Right hindlimb (tissue), 1 donor: ENCODE measurements at places on chromosomes 7 and 10.

DNA sequence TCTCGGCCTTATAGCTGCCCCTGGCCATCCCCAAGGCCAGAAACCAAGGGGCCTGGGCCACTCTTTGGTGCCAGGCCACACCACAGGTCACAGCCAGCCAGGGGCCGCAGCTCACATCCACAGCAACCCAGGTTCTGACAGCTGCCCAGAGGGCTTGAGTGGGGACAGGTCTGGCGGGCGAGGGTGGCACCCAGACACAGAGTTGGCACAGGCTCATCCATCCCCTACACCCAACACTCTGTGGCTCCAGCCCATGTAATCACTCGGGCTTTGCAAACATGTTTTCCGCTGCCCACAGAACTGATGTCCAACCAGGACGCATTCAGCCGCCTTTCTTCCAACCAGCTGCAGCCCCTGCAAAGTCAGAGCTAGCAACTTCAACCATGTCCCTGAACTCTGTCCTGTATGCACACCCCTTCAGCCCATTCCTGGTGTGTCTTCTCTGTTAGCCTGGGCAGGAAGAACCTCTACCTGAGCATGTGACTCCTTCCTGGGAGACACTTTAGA is 57.7 kb upstream of the PPP2R2D start:
- DNase-seq: no peak

- DNase-seq: no peak
Observed at GRCh38 chr7:79357101-79357500, 96.4 kb downstream of the MAGI2 start.

GRCh38 chr7:150961510-150962289 is 16.4 kb downstream of the KCNH2 start:
- DNase-seq: no peak

DNA sequence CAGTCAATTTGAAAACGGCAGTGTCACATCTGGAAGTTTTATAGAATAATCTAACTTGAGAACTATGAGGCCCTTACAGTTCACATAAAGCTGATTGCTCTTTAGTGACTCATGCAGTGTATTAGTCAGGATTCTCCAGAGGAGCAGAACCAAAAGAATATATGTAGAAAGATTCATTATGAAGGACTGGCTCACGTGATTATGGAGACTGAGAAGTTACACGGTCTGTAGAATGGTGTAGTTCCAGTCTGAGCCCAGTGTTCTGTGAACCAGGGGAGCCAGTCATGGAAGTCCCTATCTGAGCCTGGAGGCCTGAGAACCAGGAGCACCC is 21.5 kb downstream of the RBM33 start:
- DNase-seq: no peak

DNA sequence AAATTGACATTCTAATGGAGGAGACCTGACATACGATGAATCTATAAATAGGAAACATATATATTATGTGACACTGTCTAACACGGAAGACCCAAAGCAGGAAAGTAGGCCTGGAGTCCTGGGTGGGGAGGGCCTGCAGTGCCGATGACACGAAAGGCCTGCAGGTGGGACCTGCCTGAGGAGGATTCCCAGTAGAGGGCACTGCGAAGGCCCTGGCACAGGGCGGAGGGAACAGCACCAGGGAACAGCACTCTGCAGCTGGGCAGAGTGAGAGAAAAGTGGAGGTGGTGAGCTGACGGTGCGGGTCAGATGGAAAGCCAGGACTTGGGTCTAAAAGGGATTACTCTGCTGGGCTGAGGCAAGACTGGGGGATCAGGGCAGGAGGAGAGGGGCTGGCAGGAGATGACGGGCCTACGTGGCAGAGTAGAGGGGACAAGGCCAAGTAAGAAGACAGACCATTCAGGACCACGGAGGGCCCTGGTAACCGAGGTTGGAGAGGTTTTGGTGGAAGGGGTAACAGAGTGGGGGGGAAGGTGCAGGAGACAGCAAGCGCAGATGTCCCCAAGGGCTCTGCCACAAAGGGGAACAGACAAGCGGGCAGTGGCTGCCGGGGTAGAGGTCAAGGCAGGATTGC is 8.1 kb downstream of the ZNF746 start:
- no peak for DNase-seq

GRCh38 chr10:118062798-118063238 is 16.1 kb upstream of the RAB11FIP2 start:
- DNase-seq: no peak

DNA sequence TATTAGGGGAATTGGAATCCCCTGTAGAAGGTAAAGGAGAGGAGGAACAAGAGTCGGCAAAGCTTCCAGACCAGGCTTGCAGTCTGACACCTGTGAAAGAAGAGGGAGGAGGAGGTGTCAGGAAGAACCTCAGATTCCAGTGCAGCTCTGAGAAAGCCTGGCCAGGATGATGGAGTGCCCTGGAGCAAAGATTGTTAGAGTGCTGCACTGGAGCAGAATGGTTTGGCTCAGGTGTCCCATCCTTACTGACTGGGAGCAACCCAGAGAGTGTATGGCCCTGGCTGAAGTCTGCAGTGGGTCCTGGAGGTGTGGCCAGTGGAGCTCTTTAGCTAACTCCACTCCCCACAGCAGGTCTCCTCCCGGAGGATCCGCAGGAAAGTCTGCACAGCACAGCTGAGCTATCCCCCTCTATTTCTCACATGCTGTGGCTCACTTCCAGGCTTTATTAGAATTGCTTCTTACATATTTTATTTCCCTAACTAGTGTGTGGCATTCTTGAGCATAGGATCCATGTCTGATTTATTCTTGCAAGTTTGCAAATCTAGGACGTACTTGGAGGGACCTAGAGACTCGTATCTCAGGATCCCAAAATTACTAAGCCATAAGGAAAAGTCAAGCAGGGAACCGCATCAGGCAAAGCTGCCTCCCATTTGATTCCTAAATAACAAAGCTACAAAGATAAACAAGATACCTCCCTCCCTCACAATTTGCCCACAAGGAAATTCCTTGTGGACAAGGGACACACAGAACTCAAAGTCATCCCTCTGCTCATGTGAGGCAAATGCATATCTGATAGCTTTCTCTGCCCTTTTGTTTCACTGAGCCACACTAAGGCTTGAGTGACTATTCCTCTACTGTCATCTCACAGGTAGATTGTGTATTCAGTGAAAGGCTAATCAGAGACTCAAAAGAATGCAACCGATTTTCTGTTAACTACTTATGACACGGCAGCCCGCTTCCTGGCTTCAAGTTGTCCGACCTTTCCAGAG is 58.8 kb downstream of the VIM start:
- DNase-seq: no peak
